ENCODE measurements at places on chromosomes 11 and 22.

DNA sequence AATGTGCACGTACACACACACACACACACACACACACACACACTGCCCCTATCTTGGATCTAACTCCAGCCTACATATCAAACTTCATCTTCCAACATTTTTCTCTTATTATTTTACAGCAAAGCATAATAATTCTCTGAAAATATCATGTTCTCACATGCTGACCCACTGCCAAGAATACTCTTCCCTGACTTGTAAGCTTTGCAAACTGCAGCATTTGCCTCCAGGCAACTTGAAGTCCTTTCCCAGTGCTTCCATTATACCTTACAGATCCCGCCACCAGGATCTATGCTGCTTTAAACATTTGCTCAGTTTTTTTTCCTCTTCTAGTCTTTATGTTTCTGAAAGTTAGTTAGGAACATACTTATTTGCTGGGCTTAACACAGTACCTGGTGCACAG is 483.3 kb upstream of the ARHGAP42 start:
- DNase-seq = no peak

GRCh38 chr22:30182815-30183214 is 63.7 kb downstream of the LIF start:
- DNase-seq = no peak

DNA sequence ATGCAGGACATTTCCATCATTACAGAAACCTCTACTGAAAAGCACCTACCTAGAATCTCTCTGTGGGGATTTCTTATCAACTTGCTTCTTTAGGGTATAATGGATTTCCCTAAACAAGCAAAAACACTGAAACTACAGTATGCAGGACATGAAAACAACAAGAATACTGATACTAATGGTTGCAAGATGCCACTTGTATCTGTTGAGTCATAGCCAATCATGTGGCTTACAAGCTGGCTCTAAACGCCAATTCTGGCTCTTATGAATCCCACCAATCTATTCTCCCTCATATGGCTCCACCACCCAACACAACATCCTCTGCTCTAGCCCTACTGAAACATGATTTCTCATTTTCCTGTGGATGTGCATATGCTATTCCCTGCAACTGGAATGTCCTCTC is 22.6 kb downstream of the TENM4 start:
- no peak for DNase-seq

DNA sequence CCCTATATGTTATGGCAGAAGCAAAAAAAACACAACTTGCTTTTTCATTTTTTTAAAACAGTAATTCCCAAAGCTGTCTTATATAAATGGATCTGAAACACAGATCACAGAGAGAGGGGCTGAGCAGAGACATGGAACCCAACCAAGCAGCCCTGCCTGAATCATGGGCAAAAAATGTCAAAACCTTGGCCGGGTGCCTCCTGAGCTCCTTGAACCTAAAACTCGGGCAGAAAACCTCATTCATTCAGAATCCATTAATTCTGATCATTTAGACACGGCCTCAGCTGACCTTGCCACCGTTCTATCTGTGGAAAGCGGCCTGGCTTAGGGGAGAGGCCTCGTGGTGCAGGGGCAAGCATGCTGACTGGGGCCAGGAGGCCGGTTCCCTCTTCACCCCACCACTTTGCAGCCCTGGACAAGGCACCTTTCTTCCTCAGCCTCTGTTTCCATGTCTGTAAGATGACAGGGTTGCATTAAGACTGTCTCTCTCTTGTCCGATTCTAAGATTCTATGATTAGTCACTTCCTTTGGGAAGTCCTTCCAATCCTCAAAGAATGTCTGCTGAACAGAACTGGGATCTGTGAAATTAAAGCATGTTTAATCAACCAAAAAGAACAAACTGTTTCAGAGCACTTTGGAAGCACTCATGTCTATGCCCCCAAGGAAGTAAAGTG is 26.0 kb downstream of the TENM4 start:
- DNase-seq = no peak

- no peak for DNase-seq
Measured at GRCh38 chr11:79054636-79055035, 386.2 kb downstream of the TENM4 start.

DNA sequence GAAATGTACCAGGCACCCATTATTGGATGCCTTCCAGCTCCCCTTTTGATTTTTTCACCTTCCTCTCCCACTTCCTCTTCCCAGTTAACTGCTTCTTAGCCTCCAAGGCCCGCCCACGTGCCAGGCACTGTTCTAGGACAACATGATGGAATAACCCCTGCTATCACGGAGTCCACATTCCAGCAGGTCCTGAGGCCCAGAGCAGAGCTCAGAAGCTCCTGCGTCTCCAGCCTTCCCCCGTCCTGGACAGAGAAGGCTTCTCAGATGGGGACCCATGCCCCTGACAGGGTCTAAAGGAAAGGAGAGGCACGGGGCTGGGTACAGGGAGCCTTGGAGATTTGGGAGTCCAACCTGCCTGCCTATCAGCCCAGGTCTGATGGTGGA is 29.1 kb downstream of the TRIM29 start:
- DNase-seq = no peak

- DNase-seq = no peak
Measured at GRCh38 chr22:50547263-50547985, 1.7 kb downstream of the KLHDC7B start.

DNA sequence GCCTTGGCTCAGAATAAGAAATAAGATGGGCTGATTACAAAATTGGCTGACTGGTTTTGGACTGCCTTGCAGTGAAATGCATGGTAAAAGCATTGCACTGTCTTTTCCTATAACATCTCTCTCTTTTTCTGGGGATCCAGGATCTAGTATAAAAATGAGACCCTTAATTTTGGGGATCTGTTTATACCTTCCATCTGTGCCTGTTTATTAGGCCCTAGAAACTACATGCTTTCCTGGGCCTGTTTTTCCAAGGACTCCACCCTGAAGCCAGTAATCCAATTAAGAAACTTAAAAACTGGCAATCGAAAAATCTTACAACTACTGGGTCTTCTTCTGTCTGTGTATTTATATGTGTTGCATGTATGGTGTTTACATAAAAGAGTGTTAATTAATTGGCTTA is 14.5 kb downstream of the HORMAD2 start:
- no peak for DNase-seq

GRCh38 chr11:61701242-61701886 is 21.2 kb downstream of the DAGLA start:
- no peak for DNase-seq

GRCh38 chr11:119795231-119795630 is 66.2 kb upstream of the NECTIN1 start:
- DNase-seq = no peak

DNA sequence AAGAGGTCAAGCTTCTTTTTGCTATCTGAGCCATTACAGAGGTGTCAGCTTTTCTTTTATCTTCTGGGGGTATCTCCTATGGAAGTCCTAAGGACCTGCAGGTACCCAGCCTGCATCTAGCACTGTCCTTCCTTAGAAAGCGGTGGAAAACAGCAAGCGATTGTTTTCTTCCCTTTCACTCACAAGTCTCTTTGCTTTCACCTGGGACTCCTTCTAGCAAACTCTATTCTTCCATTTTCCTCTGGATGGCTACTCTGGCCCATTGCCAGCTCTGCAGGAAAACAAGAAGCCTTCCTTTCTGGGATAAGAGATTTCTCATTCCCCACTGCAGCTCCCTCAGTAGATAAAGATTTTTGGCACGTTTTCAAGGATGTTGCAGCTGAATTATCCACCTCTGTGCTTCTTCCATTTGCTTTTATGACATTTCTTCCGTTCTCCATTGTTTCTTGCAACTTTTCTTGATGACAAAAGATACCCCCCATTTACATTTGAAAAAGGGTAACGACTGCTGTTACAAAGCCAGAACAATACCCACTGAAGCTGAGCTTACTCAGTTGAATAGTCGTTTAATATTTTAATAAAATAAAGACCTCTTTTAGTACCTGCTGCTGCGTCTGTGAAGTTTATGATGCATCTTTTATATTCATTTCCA is 40.2 kb upstream of the BDNF start:
- DNase-seq = no peak

- no peak for DNase-seq
Measured at GRCh38 chr11:70462818-70463477, 64.6 kb downstream of the CTTN start.

DNA sequence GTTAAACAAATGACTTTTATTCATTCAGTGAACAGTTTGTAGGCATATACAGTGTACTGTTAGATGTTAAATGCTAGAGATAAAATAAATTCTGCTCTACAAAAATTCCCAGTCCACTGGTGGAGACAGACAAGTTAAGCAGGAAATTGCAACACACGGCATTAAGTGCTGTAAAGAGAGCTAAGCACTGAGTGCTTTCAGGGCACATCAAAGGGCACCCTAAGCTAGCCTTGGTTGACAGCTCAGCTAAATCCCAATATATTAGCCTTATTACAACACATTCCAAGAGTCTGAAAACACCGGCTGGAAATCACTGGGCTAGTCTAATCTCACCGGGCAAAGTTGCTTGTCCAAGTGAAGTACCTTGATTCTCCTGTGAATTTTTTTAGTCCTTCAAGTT is 55.1 kb downstream of the NOX4 start:
- DNase-seq = no peak

- DNase-seq = no peak
Measured at GRCh38 chr11:39021539-39021938, 2423.5 kb upstream of the RAG2 start.

- DNase-seq = no peak
Measured at GRCh38 chr11:93608364-93608763, 53.1 kb upstream of the CEP295 start.

GRCh38 chr22:38730411-38730871 is 24.7 kb downstream of the GTPBP1 start:
- DNase-seq = no peak

GRCh38 chr11:62273789-62274275 is 3.9 kb downstream of the SCGB2A2 start:
- DNase-seq = no peak

DNA sequence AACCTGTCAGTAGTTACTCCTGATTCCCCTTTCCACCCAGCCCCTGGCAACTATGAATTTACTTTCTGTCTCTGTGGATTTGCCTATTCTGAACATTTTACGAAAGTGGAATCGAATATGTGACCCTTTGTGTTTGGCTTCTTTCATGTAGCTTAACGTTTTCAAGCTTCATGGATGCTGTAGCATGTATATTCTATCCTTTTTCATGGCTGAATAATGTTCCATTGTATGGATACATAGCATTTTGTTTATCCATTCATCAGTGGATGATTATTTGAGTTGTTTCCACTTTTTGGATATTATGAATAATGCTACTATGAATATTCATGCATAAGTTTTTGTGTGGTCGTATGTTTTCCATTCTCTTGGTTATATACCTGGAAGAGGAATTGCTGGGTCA is 9.2 kb upstream of the GLB1L2 start:
- DNase-seq = no peak

DNA sequence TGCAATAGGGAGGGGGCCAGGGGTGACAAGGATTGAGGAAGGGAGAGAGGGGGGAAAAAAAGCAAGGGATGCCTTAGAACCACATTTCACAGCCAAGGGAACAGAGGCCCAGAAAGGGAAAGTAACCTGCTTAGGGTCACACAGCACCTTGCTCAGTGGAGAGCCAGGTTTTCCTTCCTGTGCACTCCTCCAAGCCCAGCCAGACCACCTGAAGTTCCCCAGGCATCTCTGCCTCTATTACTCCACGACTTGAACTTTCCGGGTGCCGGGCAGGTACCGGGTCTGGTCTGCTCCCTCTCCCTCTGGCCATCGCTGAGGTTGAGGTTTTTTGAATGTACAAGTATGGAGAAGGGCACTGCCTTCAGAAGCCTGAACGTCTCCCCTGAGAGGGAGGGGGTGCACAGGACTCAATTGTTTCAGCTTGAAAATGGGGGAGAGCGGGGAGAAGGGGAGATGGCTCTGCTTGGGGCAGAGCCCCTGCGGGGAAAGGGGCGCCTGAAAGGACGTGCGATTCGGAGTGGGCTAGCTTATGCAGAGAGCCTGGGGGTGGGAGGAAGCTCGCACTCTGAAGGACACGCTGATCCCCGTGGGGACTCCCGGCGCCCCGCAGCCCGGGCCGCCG is 516 bp upstream of the SERPINH1 start:
- no peak for DNase-seq

- no peak for DNase-seq
Measured at GRCh38 chr11:35994421-35994820, 50.6 kb downstream of the LDLRAD3 start.

GRCh38 chr11:64566915-64567891 is 23.8 kb upstream of the SLC22A12 start:
- DNase-seq = no peak

- no peak for DNase-seq
Measured at GRCh38 chr11:81725701-81726100, 1008.0 kb downstream of the FAM181B start.

DNA sequence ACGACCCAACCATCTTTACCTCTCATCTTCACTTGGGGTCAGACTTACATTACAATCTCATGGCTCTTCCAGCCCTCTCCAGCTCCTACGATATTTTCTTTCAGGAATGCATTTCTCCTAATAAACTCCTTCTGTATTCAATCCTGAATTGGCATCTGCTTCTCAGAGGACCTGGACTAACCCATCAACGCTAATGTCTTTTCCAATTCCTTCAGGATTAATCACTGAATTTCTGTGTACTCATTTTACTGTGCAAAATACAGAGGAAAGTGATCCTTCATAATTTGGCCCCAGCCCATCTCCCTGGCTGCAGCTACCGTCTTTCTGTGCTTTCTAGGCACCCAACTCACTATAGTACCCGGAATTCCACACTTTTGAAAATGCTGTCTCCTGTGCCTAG is 239.2 kb downstream of the METTL15 start:
- no peak for DNase-seq

- DNase-seq = no peak
Measured at GRCh38 chr11:61106894-61107470, 4.7 kb downstream of the CD5 start.

- DNase-seq = no peak
Measured at GRCh38 chr22:45628515-45628914, 43.1 kb upstream of the ATXN10 start.

- no peak for DNase-seq
Measured at GRCh38 chr22:35601743-35602615, 15.2 kb downstream of the MB start.

- no peak for DNase-seq
Measured at GRCh38 chr11:113045146-113045545, 83.9 kb downstream of the NCAM1 start.

DNA sequence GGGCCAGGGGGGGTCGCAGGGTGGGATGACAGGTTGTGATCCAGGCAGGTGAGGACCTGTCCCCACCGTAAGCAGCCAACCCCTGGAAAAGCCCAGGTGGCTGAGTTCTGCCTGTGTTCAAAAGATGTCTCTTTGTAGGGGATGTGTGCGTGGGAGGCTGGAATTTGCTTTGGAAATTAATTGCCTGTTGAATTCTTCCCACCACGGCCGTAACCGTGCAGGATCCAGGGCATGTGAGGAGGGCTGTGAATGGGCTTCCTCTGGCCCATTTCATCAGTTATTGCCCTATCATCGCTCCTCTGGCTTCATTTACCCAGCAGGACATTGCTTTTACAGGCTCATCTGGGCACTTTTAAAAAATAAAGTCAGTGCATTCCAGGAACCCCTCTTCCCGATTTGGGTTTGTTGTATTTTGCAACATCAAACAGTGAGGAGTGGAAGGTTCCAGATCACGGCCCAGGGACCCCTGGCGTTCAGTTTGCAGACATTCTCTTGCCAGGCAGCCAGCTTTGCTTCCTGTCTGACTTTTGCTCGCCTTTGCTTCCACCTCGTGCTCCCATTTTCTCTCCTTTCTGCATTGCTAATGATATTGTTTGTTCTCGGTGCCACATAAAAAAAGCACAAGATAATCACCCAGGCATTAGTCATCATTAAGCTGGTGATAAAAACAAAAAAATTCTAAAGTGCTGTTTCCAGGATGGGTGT is 1306.6 kb downstream of the BRD1 start:
- no peak for DNase-seq

GRCh38 chr11:132658696-132659095 is 873.6 kb downstream of the OPCML start:
- DNase-seq = no peak

All from cortex of kidney (tissue), 1 donor.